ENCODE measurements at places on chromosomes 5 and 9. TPM values are rescaled to one million over a fixed set of nuclear protein-coding genes. Genes with fewer than 3 reads are reported as not detected.

WWC1 gene
- 20.2 TPM for total RNA-seq

TMEM215 gene
- 0.44 TPM for total RNA-seq

RFESD gene
- 6.2 TPM for total RNA-seq

F2RL1 gene
- total RNA-seq = 2.3 TPM

TMEFF1 gene
- total RNA-seq = 13.5 TPM

SLC23A1 gene
- 0.40 TPM for total RNA-seq

GDF9 gene
- 0.69 TPM for total RNA-seq

PLPP7 gene
- total RNA-seq = 6.2 TPM

SCAMP1 gene
- total RNA-seq = 81.2 TPM

PCDHB5 gene
- total RNA-seq = 8.0 TPM

PCDHGA6 gene
- 8.5 TPM for total RNA-seq

RPP25L gene
- total RNA-seq = 10.4 TPM

EMB gene
- total RNA-seq = 8.7 TPM

GADD45G gene
- total RNA-seq = 5.8 TPM

RANBP17 gene
- 95.4 TPM for total RNA-seq

EQTN gene
- total RNA-seq = 1.9 TPM
